ENCODE measurements at places on chromosomes 16 and 17.

DNA sequence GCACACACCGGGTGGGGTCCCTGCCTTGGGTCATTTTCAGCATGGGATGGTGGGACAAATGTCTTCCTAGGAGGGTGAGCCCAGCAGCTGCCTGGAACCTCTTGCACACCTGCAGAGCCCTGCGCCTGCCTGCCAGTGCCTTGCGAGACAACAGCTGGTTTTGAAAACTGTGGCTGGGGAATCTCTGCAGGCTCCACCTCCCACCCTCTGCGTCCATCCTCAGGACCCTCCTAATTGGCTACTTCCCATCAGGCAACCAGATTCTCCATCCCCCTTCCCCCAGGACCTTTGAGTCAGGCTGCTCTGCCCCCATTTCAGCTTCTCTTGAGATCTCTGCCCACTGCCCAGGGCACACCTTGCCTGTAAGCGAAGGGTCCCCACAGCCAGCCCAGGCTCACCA lies 26.6 kb downstream of the PEMT start:
- no peak for DNase-seq

- no peak for DNase-seq
These were observed 31.5 kb downstream of the NLK start for GRCh38 chr17:28074010-28074409.

DNA sequence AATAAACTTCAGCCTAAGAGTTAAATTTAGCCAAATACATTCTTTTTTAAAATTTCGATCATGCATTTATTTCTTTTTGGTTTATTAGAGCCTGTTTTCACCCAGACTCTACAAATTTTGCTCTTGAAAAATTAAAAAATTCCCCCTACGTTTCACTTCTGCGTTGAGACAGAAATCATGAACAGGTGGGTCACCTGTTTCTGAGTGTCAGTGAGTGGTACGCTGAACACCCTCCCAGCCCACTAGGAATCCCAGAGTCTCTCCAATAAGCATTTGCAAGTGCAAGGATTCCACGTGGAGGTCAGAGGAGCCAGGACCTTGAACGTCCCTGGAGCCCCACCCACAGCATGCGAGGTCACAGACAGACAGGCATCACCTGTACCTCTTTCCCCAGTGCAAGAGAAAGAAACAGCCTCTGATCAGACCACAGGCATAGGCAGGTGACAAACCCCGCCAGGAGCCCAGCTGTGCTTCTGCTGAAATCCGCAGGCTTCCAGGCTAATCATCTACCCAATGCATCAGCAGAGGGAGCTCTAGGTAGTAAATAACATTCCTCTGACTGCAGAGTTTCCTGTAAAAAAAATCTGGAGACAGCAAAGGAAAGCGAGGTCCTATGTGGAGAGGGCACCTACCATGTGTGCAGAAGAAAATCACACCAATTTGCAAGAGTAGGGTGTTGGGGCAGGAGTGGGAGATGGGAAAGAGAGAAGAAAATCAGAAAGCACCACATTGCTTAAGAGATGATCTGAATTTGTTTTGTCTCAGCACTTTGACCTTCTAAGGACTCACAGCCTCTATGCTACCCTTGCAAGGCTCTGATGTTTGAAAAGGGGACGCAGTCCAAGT lies 5.9 kb upstream of the XYLT1 start:
- DNase-seq: no peak

GRCh38 chr17:7239091-7240027 lies at the start of gene PHF23:
Gene PHF23 (minus strand): TSS chr17:7239457. CDS start chr17:7239279, 178 bp downstream.
- peak; percentile 97 for DNase-seq

- no peak for DNase-seq
These were observed 10.0 kb downstream of the RGS11 start for GRCh38 chr16:265711-266110.

DNA sequence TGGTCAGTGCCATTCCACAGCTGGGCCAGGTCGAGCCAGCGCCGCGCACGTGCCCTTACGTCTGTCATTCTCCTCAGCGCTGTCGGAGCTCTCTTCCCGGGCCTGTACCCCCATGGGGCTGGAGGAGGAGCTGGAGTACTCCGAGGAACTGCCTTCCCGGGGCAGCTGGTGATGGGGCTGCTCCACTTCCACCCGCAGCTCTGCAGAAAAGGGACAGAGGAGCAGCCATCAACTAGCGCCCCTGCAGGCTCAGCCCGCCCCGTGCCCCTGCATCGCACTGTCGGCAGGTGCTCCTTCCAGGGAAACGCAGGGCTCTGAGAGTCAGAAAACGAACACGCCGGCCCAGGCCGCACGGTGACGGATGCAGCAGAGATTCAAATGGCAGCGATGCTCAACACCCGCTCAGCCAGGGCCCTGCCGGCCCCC lies 20.9 kb downstream of the MAP1LC3B start:
- no peak for DNase-seq

DNA sequence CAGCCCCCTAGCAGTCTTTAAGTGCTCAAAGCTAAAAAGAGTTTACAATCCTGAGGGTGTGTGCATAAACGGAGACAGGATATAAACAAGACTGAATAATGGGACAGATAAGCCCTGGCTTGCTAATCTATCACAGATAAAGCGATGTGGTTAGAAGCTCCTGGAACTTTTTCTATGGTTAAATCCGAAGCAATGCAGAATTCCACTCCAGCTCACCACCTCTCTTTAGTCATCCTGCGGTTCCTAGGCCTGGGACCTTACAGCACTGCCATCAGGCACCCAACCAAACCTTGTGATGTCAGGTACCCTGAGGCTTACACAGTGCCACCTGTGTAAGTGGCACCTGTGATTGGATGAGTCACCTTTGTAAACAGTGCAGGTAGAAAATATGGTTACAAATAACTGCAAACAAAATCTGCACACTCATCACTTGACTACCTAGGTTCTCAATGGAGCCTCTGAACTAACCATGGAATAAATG lies 31.5 kb upstream of the B4GALNT2 start:
- DNase-seq: no peak

DNA sequence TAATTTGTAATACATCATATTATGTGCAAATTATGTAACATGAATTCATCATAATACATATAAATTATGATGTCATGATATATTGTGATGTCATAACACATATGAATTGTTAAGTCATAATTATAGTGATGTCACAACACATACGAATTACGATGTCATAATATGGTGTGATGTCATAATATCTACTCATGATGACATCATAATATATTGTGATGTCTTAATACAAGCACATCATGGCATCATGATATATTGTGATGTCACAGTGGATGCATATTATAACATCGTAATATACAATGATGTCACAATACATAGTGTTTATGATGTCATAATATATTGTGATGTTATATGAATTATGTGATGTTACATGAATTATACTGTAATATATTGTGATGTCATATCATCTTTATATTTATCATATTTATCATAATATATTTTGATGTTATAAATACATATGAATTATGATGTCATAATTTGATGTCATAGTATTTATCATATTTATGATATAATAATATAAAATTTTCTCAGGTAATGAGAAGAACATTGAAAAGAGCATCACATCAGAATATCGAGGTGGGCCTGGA lies 1793.0 kb downstream of the TP53TG3F start:
- DNase-seq: no peak

GRCh38 chr17:45752246-45752645 lies 31.9 kb upstream of the CRHR1 start:
- no peak for DNase-seq

- no peak for DNase-seq
These were observed 996 bp downstream of the TNFSF13 start for GRCh38 chr17:7559320-7560171.

- DNase-seq: no peak
These were observed 2.6 kb upstream of the ANKRD40CL start for GRCh38 chr17:50769884-50770283.

DNA sequence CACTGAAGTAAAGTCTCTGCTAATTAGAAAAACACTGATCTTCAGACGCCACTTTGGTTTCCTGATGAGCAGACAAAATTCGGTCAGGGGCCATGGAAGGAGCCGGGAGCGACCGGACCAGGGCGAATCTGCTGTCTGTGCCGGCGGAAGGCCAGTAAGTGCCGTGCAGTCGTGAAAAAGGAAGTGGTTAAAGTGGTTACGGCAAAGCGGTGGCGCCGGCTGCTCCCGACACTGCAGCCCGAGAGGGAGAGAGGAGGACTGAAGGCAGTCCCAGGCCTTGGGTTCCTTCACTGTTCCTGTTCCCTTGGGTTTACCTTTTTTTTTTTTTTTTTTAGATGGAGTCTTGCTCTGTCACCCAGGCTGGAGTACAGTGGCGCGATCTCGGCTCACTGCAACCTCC lies 17.3 kb upstream of the HEXD start:
- DNase-seq: peak; percentile 43

- no peak for DNase-seq
These were observed 85.7 kb upstream of the XYLT1 start for GRCh38 chr16:17556276-17557052.

- no peak for DNase-seq
These were observed 6.0 kb upstream of the TBX21 start for GRCh38 chr17:47726796-47727703.

DNA sequence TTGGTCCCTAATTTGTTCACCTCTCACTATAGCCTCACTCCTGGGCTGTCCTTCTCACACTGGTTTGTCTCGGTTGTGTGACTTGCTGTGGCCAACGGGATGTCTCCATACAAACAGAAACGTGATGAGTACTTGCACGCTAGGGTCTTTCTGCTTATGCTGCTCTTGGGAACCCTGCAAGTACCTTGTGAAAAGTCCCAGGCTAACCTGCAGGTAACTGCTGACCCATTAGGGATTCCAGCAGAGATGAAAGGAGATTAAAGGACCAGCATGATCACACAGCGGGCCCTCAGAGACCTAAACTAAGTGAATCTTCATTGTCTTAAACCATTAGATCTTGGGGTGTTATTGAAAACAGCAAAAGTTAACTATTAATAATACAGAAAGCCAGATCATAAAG lies 562.8 kb upstream of the GOT2 start:
- no peak for DNase-seq

DNA sequence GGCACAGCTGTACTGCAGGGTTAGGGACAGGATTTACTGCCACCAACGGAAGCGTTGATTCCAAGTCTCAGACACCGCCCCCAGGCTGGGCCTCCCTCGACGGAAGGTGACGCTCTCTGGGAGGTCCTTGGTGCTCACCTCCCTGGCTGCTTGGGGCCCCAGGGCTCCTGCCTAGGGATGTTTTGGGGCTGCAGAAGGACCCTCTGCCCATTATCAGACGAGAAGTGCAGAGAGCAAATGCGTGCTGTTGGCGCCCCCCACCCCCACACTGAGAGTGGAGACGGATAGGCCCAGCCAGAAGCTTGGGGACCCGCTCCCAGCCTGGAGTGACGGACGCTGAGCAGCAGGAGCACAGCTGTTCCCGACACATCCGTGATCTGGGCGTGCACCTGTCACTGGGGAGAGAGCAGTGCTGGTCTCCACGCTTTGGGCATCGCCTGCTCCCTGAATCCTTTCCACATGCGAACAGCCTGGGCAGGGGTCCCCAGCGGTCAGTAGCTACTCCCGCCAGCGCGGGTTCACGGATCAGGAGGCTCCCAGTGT lies 5.1 kb upstream of the SOX8 start:
- no peak for DNase-seq

- DNase-seq: no peak
These were observed 277.8 kb upstream of the FOXF1 start for GRCh38 chr16:86232496-86232895.

- no peak for DNase-seq
These were observed 83.2 kb downstream of the ARHGAP23 start for GRCh38 chr17:38511150-38512108.

DNA sequence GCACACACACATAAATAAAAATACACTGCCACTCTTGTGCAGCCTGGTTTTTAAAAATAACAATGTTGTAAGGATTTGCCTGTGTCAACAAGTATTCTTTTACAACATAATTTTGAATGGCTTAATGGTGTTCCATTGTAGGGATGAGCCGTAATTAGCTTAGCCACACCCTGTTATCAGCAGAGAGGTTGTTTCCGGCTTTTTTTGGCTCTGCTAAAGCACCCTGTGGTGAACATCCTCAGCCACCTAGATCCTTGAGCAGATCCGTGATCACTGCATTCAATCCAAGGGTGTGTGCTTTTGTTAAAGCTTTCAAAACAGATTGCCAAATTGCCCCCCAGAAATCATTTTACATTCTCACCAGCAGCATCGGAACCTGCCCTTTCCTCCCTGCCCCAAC lies 7.0 kb downstream of the KATNB1 start:
- DNase-seq: no peak

- DNase-seq: no peak
These were observed 383.1 kb downstream of the KCNJ2 start for GRCh38 chr17:70552230-70552981.

GRCh38 chr16:81821436-81822128 lies 42.5 kb downstream of the PLCG2 start:
- DNase-seq: no peak

- DNase-seq: no peak
These were observed 89.0 kb downstream of the SHISA6 start for GRCh38 chr17:11330006-11330405.

GRCh38 chr17:34384271-34384670 lies 21.2 kb upstream of the CCL1 start:
- DNase-seq: no peak

GRCh38 chr16:72142476-72142875 lies 29.5 kb downstream of the PMFBP1 start:
- DNase-seq: no peak

DNA sequence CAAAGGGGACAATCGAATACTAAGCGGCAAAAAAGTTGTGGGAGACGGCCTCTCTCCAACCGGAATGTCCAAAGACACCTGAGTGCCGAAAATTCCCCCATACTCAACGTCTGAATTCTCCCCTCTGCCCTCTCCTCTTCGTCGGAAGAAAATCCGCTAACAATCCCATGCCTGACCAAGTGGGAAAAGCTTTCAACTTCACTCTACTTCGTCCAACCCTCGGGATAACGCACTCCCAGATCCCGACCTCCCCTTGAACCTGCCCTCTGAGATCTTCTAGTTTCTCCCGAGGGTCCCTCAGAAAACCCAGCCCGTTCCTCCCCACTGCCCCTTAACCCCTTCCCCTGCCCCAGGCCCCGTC lies 961 bp downstream of the AMFR start:
- DNase-seq: no peak

GRCh38 chr17:14693382-14693781 lies 392.5 kb downstream of the HS3ST3B1 start:
- no peak for DNase-seq

GRCh38 chr17:7897773-7898172 lies 9.2 kb downstream of the CHD3 start:
- DNase-seq: no peak

DNA sequence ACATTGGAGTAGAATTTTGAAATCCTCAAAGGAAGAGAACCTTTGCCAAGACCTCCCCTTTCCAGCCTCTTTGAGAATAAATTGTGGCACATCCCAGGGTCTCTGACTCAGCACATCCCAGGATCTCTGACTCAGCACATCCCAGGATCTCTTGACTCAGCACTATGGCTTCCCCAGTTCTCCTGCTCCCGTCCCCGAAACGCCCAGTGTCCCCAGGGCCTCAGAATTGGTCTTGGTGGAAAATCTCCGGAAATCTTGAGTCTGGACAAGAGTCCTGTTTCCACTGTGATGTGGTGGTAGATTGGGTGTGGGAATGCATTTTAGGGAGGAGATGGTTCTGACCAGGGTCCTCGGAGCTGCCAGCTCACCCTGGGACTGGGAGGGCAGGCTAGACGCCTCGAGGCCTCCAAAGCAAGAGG lies 19.2 kb downstream of the PLXDC1 start:
- DNase-seq: no peak
